Right ventricle myocardium inferior (tissue), 1 donor: ENCODE measurements at places on chromosomes 3 and 15.
A peak's percentile ranks its signal among the peaks of the same experiment; 100 is the strongest.

GRCh38 chr3:183745300-183746098 is 47.9 kb downstream of the YEATS2 start:
- no peak for DNase-seq

GRCh38 chr15:96457841-96458240 is 127.3 kb downstream of the NR2F2 start:
- DNase-seq, result no peak

- DNase-seq, result no peak
Measured at GRCh38 chr3:187738071-187738330, 7.3 kb downstream of the BCL6 start.

GRCh38 chr3:36305929-36306520 is 74.3 kb upstream of the STAC start:
- DNase-seq, result no peak

DNA sequence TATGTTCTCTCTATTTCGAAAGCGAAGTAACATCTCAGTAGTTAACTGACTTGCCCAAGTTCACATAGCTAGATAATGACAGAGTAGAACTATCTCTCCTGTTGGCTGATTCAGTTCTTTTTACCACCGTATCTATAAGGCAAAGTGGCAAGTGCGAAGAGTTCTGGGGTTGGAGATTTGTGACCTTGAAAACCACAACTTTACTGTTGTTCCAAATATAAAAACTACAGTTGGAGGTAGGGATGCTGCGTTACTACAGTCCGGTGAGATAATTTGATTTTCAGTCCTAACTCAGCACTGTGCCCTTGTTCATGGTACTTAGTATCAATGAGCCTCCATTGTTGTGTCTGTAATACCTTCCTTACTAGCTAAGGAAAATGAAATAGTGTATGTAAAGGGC is 71.2 kb upstream of the GOLGA8B start:
- no peak for DNase-seq

DNA sequence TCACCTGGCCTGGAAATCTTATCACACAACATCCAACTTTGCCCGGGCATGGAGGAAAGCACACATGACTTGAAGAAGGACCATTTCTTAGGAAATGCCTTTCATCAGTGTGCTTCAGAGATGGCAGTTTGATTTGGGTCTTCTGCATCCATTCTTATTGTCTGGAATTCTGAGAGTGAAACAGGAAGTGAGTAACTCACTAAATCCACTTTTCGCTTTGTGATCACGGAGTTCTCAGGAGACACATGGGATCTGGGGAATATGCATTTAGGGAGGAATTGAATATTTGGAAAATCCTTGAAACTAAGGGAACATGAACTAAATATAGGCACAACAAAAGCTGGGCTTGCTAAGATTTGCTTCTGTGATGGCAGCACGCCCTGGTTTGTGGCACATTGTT is 212.5 kb upstream of the FEZF2 start:
- DNase-seq, result no peak

DNA sequence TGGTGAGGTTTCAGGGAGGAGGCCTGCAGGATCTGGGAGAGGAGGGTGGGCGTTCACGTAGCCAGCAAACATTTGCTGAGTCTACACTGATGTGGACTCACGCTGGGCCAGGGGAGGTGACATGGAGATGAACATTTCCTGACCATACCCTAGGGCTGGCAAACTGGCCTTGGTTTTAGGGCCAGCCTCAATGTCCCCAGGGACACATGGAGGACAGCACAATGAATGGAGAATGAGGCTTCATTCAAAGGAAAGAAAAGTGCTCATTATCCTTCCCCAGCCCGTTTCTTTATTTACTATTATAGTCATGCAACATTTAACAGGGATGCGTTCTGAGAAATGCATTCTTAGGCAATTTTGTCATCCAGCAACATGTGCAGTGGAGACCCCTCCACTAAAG is 26.8 kb downstream of the ACAN start:
- no peak for DNase-seq

- no peak for DNase-seq
Measured at GRCh38 chr3:49461443-49462171, 8.5 kb upstream of the DAG1 start.

- DNase-seq, result peak; percentile 69
Measured at GRCh38 chr15:64010719-64011118, 35.6 kb downstream of the DAPK2 start.
